ENCODE measurements at places on chromosomes 7 and 10. TPM values are rescaled to one million over a fixed set of nuclear protein-coding genes. Genes with fewer than 3 reads are reported as not detected.

GRCh38 chr7:100951888-100952560 is 2.7 kb downstream of the MUC3A start:
- H3K4me3 ChIP-seq = no peak overlapping the region
- peaks cover 38% of the 10 kb centered on the region for H3K27me3 ChIP-seq
- H3K27ac ChIP-seq = no peak overlapping the region
- no peaks in the 10 kb centered on the region for H3K4me1 ChIP-seq
- peak; percentile 30 for DNase-seq

DNA sequence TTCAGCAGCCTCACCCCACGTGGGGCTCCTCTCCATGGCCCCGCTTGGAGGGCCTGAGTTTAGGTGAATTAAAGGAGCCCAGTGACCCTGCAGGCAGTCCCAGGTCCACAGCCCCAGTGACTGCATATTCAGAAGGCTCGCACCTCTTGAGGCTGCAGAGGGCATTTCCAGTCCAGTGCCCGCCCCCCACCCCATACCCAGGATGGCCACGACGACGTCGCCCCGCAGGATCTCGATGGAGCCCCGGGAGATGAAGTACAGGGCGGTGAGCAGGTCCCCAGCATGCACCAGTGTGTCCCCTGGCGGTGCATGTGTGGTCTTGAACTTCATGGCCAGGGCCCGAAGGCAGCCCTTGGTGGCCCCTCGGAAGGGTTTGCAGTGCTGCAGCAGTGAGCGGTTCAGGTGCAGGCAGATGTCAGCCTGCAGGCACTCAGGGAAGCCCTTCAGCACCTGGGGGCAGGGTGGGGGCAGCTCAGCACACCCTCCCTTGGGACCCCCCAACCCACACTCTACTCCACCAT is 28.1 kb downstream of the KCNH2 start:
- peak; percentile 67 for DNase-seq
- no peak overlapping the region for H3K27ac ChIP-seq
- peaks cover 30% of the 10 kb centered on the region for H3K27me3 ChIP-seq
- no peaks in the 10 kb centered on the region for H3K36me3 ChIP-seq
- H3K4me3 ChIP-seq = no peak overlapping the region

The TLX1 gene
- total RNA-seq = 91.5 TPM

The CTAGE6 gene
- 0.73 TPM for total RNA-seq

DNA sequence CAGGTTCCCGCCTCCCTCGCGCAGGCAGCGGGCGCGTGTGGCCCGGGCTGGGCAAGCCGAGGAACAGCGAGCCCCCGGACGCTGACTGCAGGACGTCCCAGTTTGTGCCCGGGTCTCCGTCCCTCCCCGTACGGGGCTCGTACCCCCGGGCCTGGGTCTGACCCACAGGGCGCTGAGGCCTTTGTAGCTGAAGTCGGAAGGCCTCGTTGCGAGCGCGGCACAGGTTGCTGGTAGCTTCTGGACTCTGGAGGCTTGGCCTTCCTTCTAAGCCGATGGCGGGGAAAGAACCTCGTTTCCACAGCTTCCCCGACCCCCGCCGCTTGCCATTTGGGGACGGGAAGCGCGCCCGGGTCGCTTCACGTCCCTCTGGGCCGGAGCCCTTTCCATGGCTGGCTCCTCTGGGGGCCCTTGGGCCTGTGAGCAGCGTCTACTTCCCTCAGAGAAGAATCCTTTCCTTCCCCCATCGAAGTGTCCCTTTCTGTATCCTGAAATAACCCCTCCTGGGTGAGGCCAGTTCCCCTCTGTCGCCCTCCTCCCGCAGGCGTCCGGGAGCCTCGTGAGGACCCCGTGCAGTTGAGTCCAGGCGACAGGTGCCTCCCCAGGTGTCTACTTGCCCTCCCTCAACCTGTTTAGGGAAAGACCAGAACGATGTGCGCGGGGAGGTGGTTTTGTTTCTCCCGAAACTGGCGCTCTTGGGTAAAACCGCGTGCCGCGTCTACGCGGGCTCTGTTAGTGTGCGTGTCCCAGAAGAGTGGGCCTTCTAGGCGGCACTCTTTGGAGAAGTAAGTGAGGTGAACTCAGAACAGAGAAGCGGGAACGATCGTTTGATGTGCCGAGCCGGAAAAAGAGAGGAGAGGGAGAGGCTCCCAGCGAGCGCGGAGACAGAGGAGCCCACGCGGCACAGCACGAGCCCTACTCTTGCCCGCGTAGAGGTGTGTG is 9.3 kb downstream of the EVX1 start:
- no peak overlapping the region for H3K27ac ChIP-seq
- H3K36me3 ChIP-seq = no peaks in the 10 kb centered on the region
- DNase-seq = no peak

DNA sequence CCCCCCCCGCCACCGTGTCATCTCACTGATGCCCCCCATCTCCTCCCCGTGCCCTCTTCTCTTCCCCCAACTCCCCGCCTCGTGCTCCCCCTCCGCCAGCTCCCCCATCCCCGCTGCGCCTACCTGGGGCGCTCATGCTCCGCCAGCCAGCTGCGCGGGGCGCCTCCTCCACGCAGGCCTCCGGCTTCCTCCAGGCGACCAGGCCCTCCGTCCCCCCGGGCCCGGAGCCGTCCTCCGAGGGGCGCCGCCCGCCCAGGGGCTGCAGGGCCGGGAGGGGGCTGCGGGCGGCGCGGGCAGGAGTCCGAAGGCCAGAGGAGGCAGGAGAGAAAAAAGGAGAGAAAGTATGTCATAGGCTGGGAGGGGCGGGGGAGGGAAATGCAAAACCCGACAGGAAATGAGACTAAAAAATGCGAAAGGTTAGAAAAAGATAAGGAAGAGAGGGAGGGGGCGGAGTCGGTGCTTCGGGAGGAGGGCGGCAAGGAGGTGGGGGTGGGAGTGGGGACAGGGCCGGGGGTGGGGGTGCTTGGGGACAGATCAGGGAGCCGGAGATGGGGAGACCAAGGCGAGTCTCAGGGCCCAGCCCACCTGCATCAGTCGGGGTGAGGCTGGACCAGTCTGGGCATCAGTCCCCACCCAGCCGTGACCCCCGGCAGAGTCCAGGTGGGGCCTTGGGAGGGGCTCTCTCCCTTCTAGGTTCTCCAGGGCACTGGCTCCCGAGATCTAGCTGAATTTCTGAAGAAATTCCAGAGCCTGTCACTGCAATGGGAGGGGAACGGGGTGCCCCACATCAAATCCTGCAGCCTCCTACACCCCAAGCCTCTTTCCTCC is at the start of gene CARD11:
TSS of gene CARD11 (minus strand) at position 324 of the 828 bp plus-strand sequence. CDS start 85,361 bp downstream, outside the sequence.
- no peaks in the 10 kb centered on the region for H3K36me3 ChIP-seq
- peak; percentile 89 for DNase-seq
- peaks cover 15% of the 10 kb centered on the region for H3K4me1 ChIP-seq
- peak within 1 kb of the TSS; percentile 67 for H3K27ac ChIP-seq
- H3K4me3 ChIP-seq = peak within 1 kb of the TSS; percentile 57

The PTTG1IP2 gene
- not detected for total RNA-seq

GRCh38 chr10:11191678-11192077 is 174.0 kb downstream of the CELF2 start:
- no peak overlapping the region for H3K4me3 ChIP-seq
- H3K4me1 ChIP-seq = peaks cover 26% of the 10 kb centered on the region
- H3K27me3 ChIP-seq = no peaks in the 10 kb centered on the region
- DNase-seq = no peak
- no peak overlapping the region for H3K27ac ChIP-seq

The PPP1R3C gene
- total RNA-seq = 3.5 TPM

DNA sequence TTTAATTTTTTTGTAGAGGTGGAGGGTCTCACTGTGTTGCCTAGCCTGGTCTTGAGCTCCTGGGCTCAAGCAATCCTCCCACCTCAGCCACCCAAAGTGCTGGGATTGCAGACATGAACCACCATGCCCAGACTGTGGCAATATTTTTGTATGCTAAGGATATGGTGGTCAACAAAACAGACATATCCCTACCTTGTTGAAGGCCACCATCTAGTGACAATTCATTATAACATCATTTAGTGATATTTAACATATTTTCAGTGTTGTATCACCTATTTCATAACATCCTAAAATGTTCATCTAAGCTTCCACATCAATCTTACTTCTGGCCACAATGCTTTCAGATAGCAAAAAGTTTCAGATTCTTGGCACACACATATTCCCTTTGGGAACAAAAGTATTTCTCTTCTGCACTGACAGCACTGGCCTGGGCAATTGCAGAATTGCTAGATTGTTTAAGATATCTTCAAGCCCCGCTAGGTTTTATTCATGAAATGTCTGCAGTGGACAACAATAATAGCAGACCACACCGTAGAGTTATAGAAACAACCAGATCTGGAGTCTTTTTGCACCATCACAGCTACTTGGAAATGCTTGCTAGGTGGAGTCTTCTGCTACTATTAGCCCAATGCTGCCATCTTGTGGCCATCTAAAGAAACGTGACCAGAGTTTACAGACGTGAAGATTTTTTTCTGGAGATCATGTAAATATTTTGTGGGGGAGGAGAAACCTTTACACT is 58.4 kb downstream of the DNAJC12 start:
- H3K27me3 ChIP-seq = no peaks in the 10 kb centered on the region
- no peak overlapping the region for H3K27ac ChIP-seq
- DNase-seq = no peak
- H3K36me3 ChIP-seq = no peaks in the 10 kb centered on the region

The STARD3NL gene
- total RNA-seq = 29.8 TPM

GRCh38 chr7:121282129-121282528 is 46.7 kb upstream of the WNT16 start:
- H3K27ac ChIP-seq = no peak overlapping the region
- H3K4me3 ChIP-seq = no peak overlapping the region
- no peaks in the 10 kb centered on the region for H3K27me3 ChIP-seq
- DNase-seq = no peak
- H3K36me3 ChIP-seq = no peaks in the 10 kb centered on the region

The C10orf67 gene
- total RNA-seq = 0.32 TPM

DNA sequence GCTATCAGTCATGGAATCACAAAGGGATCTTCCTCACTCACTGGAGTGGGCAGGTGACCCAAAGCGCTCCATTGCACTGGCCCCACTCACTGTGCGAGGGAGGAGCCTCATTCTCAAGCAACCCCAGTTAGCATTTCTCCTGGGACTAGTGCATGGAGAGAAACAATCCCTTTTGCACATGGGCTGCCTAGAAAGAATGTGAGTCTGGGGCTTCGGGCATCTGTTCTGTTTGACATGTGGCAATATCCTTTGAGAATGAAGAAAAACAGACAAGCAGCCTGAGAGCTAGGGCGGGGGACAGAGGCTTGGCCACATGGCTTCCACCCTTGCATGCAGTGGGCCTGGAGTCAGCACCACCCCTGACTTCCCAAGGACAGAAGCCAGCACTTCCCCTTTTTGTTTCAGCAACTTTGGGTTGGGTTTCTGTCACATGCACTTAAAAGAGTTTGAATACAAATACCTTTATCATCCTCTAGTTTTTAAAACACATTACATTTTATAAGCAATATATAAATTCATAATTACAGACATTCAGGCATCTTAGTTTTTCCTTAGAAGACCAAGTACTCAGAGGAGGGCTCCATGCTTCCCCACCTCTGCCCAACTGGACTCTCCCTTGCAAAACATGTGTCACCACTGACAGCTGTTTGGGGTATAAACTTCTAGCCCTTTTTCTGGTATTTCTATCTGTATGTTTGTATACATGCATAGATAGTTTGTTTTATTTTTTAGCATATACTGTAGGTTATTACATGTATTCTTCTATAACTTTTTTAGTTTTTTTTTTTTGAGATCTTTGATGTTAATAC is 73.8 kb downstream of the RBM20 start:
- no peaks in the 10 kb centered on the region for H3K36me3 ChIP-seq
- no peak overlapping the region for H3K27ac ChIP-seq
- no peak overlapping the region for H3K4me3 ChIP-seq
- no peaks in the 10 kb centered on the region for H3K27me3 ChIP-seq
- DNase-seq = no peak

- no peaks in the 10 kb centered on the region for H3K27me3 ChIP-seq
- no peak for DNase-seq
- H3K27ac ChIP-seq = no peak overlapping the region
- H3K4me3 ChIP-seq = no peak overlapping the region
- H3K36me3 ChIP-seq = no peaks in the 10 kb centered on the region
- H3K4me1 ChIP-seq = no peaks in the 10 kb centered on the region
Measured at GRCh38 chr10:15591431-15591830, 128.3 kb downstream of the ITGA8 start.

DNA sequence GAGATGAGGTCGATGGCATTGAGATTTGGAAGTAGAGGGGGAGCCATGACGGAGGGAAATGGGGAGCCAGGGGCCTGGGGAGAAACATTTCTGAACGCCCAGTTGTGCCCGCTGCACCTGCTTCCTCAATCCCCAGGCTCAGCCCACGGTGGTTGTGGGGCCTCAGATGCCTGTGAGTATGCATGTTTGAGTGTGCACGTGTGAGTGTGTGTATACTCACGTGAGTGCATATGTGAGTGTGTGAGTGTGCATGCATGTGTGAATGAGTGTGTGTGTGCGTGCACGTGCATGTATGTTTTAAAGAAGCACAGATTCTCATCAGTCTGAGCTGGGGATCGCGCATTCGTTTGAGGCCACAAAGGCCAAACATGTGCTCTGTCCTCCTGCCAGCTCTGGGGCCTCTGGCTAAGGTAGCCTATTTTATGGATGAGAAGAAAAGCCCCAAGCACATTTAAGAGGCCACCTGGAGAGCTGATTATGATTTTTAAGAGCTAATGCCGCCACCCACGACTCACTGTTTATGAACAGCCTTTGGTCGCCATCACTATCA is 154.8 kb downstream of the ARHGAP12 start:
- DNase-seq = no peak
- no peaks in the 10 kb centered on the region for H3K27me3 ChIP-seq
- no peak overlapping the region for H3K27ac ChIP-seq
- H3K4me1 ChIP-seq = no peaks in the 10 kb centered on the region

DNA sequence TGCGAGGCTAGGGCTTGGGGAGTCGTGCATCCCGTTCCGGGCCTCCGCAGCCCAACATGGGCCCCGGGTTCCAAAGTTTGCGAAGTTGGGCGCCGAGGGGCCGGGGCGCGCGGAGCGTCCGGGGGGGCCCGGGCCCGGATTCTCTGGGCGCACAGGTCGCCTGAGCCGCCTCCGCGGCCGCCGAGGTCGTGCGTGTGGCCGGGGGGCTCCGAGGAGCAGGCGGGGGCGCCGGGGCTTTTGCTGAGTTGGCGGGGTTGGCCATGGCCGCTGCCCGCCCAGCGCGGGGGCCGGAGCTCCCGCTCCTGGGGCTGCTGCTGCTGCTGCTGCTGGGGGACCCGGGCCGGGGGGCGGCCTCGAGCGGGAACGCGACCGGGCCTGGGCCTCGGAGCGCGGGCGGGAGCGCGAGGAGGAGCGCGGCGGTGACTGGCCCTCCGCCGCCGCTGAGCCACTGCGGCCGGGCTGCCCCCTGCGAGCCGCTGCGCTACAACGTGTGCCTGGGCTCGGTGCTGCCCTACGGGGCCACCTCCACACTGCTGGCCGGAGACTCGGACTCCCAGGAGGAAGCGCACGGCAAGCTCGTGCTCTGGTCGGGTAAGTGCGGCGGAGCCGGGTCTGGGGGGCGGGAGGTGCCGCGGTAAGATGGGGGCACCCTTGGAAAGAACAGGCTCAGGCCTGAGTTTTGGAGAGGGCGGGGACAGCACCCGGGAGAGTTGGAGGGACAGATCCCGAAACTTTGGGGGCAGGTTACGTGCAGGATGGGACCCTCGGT is 643 bp downstream of the SMO start:
- peak; percentile 80 for DNase-seq
- peak overlapping the region; percentile 53 for H3K4me3 ChIP-seq
- peaks cover 5% of the 10 kb centered on the region for H3K4me1 ChIP-seq
- no peak overlapping the region for H3K27ac ChIP-seq
